Esophagus squamous epithelium (tissue), 5 donors: ENCODE measurements at places on chromosomes 7 and 10.

GRCh38 chr7:40356871-40357709, 222.3 kb downstream of the SUGCT start:
- DNase-seq = no peak

- no peak for DNase-seq
These were observed 64.5 kb upstream of the C10orf90 start for GRCh38 chr10:126734967-126735366.

- no peak for DNase-seq
These were observed 101.5 kb downstream of the FOXL3 start for GRCh38 chr7:391411-391951.

- no peak for DNase-seq
These were observed 13.5 kb upstream of the ELMO1 start for GRCh38 chr7:37462138-37462537.

DNA sequence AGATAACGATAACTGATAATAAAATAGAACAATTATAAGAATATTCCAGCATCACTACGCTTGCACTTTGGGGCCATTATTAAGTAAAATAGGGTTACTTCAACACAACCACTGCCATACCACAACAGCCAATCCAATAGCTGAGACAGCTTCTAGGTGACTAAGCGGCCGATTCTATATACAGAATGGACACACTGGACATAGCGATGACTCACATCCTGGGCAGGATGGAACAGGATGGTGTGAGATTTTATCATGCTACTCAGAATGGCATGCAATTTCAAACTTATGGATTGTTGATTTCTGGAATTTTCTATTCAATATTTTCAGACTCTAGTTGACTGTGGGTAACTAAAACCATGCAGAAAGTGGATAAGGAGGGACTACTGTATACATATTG, 920.9 kb downstream of the LRMDA start:
- no peak for DNase-seq

- DNase-seq = peak; percentile 50
These were observed at the start of gene NFKB2 for GRCh38 chr10:102395400-102396316. NFKB2 (plus strand) TSS chr10:102395705; CDS start chr10:102395960, 255 bp downstream.

- no peak for DNase-seq
These were observed 8.4 kb downstream of the ETV1 start for GRCh38 chr7:13981070-13981469.

GRCh38 chr7:20141666-20142065, 75.5 kb downstream of the MACC1 start:
- no peak for DNase-seq

DNA sequence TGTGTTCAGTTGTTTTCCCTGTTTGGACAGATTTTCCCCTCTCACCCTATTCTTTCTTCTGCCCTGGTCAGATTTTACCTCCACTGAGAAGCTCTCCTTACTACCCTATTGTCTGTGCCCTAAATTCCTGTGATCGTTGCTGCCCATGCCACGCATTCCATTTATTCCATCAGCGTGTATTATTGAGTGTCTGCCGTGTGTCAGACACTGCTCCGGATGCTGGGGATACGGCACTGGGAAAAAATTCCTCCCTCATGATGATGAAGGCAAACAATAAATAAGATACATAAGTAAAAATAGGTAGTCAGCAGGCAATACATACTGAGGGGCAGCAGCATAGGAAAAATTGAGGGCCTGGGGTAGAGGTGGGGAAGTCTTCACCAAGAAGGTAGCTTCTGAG, 86.8 kb downstream of the FANK1 start:
- DNase-seq = no peak

- DNase-seq = no peak
These were observed 217.2 kb downstream of the RELN start for GRCh38 chr7:103772171-103772773.

GRCh38 chr10:11204351-11204942, 186.8 kb downstream of the CELF2 start:
- DNase-seq = no peak

- DNase-seq = no peak
These were observed 814.8 kb downstream of the TNS3 start for GRCh38 chr7:46767071-46767470.

- no peak for DNase-seq
These were observed 213.9 kb downstream of the ELFN1 start for GRCh38 chr7:1883834-1884582.

GRCh38 chr7:105931179-105931578, 31.9 kb upstream of the CDHR3 start:
- no peak for DNase-seq

- no peak for DNase-seq
These were observed 22.8 kb downstream of the GNA12 start for GRCh38 chr7:2821161-2821841.

DNA sequence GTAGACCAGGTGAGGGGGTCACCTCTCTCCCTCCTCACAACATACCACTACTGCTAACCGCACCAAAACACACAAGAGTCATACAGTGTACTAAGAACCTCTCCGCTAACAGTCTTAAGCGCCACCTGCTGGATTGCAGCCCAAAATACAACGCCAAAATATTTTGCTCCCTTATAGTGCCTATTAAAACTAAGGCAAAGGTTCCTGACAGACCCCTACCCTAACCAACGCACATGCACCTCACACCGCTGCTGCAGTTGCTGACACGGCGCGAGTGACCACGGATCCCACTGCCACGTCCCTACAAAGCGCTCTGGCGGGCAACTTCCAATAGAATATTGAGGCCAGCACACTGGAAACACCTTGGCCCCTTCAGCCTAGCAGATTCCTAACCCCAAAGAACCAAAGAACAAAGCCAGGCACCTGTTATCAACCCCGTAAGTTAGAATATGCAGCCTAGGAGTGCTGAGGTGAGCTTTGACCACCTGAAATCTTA, 563.6 kb upstream of the SEMA3D start:
- no peak for DNase-seq

GRCh38 chr10:69056536-69057260, 31.2 kb upstream of the SRGN start:
- DNase-seq = no peak

GRCh38 chr7:120986650-120987049, 1.9 kb upstream of the CPED1 start:
- no peak for DNase-seq

DNA sequence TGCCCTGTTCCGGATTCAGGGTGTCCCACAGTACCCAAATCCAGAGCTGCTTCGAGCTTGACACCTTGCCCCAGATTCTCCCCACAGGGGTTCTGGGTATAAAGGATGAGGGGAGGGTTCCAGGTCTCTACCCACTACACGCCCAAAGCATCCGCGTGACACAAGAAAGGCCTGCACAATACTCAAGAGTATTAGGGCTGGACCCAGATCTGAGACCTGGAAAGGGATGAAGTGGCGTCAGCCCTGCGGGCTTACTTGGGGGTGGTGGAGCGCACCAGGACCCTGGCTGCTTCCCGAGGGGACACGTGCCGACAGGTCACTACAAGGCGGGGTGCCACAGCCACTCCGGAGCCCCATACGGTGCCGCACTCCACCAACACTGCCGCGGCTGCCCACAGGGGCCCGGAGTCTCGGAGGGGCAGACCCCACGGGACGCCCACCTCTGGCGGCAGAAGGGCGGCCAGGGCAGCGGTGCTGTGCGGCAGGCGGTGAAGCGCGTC, 1.3 kb downstream of the TYSND1 start:
- no peak for DNase-seq

- DNase-seq = no peak
These were observed 14.7 kb downstream of the LZTS2 start for GRCh38 chr10:101014230-101014884.

- no peak for DNase-seq
These were observed 4.5 kb upstream of the DGKI start for GRCh38 chr7:137850972-137851945.

- no peak for DNase-seq
These were observed 42.5 kb downstream of the NOD1 start for GRCh38 chr7:30436046-30436445.

GRCh38 chr7:13717031-13717430, 272.4 kb downstream of the ETV1 start:
- DNase-seq = no peak

DNA sequence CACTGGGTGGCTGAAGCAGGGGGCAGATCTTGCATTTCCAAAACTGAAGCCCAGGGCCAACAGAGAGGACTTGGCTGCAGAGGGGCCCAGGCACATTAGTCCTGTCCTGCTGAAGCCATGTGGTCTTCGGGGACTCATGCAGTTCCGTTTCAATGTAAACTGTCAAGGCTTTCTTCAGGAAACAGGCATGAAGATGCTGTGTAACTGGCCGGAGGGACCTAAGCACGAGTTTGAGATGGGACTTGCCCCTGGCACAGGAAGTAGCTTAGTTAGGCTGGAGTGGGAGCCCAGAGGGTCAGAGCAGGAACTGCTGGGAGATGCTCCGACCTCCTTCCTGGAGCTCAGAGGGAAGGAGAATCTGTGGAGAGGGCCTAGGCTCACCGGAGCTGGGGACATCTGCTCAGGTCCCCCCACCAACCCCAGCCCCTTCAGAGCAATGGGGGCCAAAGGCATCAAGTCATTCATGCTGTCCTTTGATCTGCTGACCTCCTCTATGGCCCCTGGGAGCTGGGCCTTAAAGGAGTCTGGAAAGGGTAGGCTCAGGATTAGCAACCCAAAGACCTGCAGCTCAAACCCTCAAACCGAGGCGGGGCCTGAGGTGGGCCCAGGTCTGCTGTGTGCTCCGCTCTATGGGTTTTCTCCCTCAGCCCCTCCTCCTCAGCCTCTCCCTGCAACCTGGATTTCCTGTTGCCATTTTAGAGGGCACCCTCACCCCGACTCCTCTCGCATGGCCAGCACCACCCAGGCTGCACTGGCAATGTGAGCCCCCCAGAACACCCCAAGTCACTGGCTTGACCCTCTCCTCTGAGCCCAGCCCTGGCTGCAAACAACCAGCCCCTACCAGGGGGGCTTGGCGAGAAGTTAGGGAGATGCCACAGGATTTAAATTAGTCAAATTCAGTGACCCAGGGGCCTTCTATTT, 4.4 kb upstream of the MNX1 start:
- DNase-seq = no peak

- no peak for DNase-seq
These were observed 78.6 kb upstream of the PITRM1 start for GRCh38 chr10:3251172-3251571.

DNA sequence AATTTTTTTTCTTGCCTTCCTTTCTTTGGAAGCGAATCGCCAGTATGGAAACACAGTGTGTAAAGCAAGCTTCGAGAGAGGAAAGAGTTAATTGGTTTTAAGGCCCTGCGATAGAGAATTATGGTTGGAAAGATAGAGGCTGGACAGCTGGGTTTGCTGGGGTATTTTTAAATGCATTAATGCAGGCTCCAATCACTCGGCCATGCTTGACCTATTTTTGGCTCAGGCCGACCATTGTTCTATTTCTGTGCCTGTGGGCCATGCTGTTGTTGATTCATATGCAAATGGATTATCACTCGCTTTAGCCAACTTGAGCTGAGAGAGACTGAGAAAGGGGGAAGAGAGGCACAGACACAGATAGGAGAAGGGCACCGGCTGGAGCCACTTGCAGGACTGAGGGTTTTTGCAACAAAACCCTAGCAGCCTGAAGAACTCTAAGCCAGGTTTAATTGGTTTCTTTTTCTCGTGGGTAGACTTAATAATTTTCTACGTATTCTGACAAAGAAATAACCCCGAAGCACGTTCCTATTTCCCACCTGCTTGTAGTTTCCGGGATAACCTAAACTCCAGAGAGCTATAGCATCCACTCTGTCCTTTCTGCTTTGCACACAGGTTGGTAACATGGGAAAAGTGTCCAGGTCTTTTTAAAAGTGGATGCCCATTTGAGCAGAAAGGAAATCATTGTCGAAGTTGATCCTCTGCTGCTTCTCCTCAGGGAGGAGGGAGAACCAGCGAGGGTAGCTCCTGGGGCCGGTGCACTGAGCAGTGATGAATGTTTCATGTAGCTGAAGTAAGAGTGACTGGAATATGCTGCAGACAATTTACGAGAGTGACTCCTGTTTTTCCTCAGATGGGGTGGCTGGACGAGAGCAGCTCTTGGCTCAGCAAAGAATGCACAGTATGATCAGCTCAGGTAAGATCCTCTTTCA, at the start of gene HDAC9:
TSS of gene HDAC9 (plus strand) at position 338 of the 929 bp plus-strand sequence. CDS start at position 892, 554 bp downstream.
- no peak for DNase-seq

- DNase-seq = no peak
These were observed 91.2 kb upstream of the PARD3 start for GRCh38 chr10:34906067-34906965.

GRCh38 chr7:78530351-78530750, 731.8 kb downstream of the PHTF2 start:
- DNase-seq = no peak

- no peak for DNase-seq
These were observed 127.6 kb downstream of the TNS3 start for GRCh38 chr7:47454069-47454973.

- DNase-seq = no peak
These were observed 78.7 kb downstream of the PTPRN2 start for GRCh38 chr7:158508802-158509385.

DNA sequence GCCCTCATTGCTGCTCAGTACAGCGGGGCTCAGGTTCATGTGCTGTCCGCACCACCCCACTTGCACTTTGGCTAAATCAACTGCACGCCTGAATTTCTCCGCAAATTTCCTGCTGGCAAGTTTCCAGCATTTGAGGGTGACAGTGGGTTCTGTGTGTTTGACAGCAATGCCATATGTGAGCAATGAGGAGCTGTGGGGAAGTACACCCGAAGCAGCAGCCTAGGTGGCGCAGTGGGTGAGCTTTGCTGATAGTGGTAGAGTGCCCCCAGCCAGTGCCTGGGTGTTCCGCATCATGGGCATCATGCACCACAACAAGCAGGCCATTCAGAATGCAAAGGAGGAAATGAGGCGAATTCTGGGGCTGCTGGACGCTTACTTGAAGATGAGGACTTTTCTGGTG, 103.9 kb upstream of the POT1 start:
- no peak for DNase-seq

GRCh38 chr10:114719311-114719710, 61.2 kb upstream of the ABLIM1 start:
- no peak for DNase-seq
